ENCODE measurements at places on chromosomes 13 and 19.

DNA sequence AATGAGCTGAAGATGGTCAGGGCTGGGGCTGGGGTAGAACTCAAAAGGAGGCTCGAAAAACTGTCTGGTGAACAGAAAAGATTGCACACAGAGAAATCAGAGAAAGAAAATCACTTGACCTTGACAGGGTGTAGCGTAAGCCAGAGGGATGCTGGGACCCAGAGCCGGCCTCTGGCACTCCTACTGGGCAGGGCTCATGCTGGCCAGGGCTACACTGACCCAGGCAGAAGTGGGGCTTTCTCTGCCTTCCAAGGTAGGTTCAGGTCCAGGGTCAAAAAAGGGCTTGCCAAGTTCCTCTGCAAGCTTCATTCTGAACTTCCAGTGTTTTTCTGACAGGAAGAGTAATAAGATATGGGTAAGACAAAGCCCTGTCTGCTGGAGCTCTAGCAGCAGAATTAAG is 56.2 kb downstream of the LATS2 start:
- H3K27me3 ChIP-seq: no peaks in the 10 kb centered on the region
- no peak overlapping the region for H3K27ac ChIP-seq
- H3K36me3 ChIP-seq: peaks cover 5% of the 10 kb centered on the region
- H3K4me3 ChIP-seq: no peak overlapping the region

DNA sequence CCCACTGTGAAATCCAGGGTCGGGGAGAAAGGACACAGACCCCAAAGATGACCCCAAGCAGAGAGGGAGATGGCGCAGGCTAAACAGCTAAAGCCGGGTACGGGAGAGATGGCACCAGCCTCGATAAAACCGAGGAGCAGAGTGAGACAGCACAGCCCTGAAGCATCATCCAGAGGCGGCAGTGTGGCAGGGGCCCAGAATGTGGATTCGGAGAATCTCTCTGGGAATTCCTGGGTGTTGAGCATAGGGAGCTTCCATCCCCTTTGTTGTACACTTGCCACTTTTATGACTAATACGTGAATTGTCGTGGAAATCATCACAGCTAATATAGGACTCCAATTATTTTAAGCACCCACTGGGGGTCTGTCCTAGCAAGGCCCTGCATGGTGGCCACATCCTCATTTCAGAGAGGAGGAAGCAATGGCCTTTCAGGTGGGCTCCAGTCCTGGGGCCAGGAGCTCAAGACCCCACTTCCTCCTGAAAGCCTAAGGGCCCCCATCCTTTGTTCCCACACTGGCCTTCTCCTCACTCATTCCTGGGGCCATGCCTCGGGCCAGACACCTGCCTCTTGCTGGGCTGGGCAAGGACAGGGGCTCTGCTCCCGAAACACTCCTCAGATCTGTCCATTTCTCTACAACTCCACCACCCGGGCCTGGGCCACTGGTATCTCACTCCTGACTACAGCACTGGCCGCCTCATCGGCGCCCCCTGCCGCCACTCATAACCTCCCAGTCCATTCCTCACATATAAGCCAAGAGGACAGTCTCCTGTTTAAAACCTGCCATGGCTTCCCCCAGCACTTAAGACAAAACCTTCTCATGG is 29.3 kb upstream of the ATP1A3 start:
- no peaks in the 10 kb centered on the region for H3K36me3 ChIP-seq
- no peak overlapping the region for H3K4me3 ChIP-seq
- DNase-seq: no peak
- H3K4me1 ChIP-seq: peaks cover 18% of the 10 kb centered on the region

DNA sequence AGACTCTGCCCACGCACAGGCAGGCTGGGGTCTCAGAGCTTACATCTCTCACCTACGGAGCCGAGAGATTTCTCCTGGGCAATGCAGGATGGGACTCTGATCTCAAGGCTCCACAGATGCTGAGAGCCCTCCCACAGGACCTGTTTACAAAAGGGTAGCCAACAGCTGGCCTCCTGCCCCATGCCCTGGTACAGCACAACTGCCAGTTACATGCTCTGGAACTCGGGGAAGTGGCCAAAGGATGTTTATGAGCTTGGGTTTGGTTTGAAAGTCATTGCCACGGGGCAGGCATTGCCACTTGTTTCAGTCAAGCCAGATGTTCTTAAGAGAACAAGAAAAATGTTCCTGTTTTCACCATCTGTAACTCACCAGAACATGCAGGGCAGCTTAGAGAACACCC is 3.5 kb downstream of the DHRS12 start:
- H3K27ac ChIP-seq: no peak overlapping the region
- H3K4me3 ChIP-seq: no peak overlapping the region
- peaks cover 25% of the 10 kb centered on the region for H3K36me3 ChIP-seq
- no peaks in the 10 kb centered on the region for H3K27me3 ChIP-seq
- no peak for DNase-seq

DNA sequence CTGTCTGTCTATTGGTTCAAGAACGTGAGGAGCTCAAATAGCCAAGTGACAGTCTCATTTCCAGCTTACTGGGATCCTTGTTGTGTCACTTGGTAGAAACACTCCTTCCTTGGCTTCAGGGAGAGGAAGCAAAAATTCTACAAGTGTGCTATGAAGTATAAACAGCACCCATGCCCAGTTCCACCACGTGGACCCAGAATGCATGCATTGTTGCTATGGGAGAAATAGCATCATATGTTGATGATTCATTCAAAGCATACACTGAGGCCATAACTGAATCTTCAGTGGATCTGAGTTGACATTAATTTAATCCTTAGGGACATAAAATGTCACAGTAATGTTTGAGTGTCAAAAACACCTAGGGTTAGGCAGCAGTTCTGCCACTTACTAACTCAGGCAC is 199.0 kb upstream of the RXFP2 start:
- no peaks in the 10 kb centered on the region for H3K36me3 ChIP-seq
- no peaks in the 10 kb centered on the region for H3K4me1 ChIP-seq
- no peak overlapping the region for H3K4me3 ChIP-seq
- H3K27me3 ChIP-seq: no peaks in the 10 kb centered on the region

- H3K4me1 ChIP-seq: no peaks in the 10 kb centered on the region
- no peaks in the 10 kb centered on the region for H3K36me3 ChIP-seq
- H3K27ac ChIP-seq: no peak overlapping the region
- H3K27me3 ChIP-seq: no peaks in the 10 kb centered on the region
- peak; percentile 42 for DNase-seq
These were observed 313.3 kb downstream of the ENOX1 start for GRCh38 chr13:43473437-43473836.

DNA sequence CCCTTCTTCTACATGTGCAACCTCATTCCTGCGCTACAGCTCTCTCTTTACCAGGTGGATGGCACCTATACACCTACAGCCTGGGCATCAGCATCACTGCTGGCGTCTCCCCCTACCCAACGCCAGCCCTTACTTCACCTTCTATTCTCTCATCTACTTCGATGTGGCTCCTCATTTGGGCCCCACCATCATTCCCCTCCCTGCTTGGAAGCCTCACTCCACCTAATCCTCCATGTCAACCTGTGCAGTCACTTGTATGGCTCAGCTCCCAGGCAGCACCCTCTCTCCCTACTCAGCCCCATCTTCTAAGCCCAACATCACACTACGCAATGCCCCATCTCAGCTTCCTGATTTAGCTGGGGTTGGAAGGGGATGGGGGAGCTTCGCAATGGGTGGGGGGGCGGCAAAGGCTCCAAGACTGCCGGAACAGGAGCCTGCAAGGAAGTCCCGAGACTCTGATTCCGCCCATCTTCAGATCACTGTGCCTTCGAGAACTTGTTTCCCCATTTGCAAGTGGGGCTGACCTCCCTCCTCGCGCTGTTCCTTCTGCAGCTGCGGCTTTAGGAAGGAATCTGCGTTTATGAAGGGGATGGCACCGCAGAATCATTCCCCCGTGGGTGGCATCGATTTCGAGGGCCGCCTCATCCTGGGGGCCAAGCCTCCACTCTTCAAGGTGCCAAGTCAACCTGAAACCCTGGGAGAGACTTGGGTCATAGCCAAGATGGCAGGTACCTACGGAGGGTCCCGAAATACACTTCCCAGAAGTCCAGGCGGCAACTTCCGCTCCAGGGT is 913 bp downstream of the MZF1 start:
- peaks cover 30% of the 10 kb centered on the region for H3K36me3 ChIP-seq
- peak overlapping the region; percentile 73 for H3K4me3 ChIP-seq
- DNase-seq: no peak
- H3K27me3 ChIP-seq: no peaks in the 10 kb centered on the region
- peak overlapping the region; percentile 98 for H3K27ac ChIP-seq

DNA sequence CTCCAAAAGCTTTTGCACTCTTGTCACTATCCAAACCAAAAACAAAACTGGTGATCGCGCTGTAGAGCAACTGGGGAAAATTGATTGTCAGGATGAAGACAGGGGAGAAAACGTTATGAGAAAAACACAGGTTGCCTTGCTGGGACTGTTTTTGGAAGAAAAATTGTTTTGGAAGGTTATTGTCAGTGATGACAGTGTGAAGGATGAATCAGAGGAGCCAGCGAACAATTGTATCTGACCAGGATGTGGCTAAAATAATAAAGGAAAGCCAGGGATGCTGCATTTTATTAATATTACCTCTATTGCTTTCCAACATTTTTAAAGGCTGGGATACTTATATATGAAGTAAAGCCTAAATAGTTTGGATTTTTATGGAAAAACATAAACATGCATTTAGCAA is 334.0 kb downstream of the SPRY2 start:
- no peak overlapping the region for H3K4me3 ChIP-seq
- H3K36me3 ChIP-seq: no peaks in the 10 kb centered on the region
- H3K27me3 ChIP-seq: no peaks in the 10 kb centered on the region

DNA sequence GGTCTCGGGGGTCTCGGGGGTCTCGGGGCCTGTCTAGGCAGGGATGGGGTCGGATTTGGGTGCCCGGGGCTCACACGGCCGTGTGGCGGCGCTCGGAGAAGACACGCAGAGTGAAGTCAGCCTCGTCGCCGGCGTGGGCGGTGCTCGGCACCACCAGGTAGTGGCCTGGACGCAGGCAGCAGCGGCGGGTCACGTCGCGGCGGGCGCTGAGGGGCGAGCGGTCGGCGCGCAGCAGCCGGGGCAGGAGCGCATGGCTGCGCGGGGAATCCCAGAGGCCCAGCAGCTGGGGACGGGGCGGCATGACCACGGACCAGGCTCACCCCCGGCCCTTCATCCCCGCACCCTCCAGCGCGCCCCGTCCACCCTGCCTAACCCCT is 8.2 kb downstream of the CAPN12 start:
- H3K36me3 ChIP-seq: peaks cover 3% of the 10 kb centered on the region
- no peaks in the 10 kb centered on the region for H3K27me3 ChIP-seq
- peak overlapping the region; percentile 73 for H3K27ac ChIP-seq
- H3K4me3 ChIP-seq: peak overlapping the region; percentile 54
- peak; percentile 64 for DNase-seq
- H3K4me1 ChIP-seq: peaks cover 60% of the 10 kb centered on the region

GRCh38 chr19:7076151-7076550 is 6.6 kb downstream of the ZNF557 start:
- peaks cover 100% of the 10 kb centered on the region for H3K36me3 ChIP-seq
- DNase-seq: no peak
- no peak overlapping the region for H3K27ac ChIP-seq
- H3K27me3 ChIP-seq: no peaks in the 10 kb centered on the region

Measured in stomach (tissue), 19 donors.